NAMALWA (cell line): ENCODE measurements at places on chromosomes 6 and 20.
A peak's percentile ranks its signal among the peaks of the same experiment; 100 is the strongest.

DNA sequence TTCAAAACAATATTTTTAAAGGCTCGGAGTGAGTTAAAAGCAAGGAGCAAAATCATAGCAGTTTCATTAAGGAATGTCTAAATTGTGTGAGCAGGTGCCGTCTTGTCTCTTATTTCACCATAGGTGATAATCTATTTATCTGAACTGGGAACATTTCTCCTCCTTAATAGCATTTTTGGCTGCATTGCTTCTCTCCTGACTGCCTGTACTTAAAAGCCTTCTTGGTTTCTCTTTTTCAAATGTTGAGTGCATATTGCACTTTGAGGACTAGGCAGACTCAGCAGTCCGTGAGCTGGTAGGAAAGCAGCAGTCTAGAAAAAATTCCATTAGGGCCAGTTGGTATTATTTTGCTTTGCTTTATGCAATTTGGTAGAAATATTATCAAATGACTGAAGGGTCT is 645.9 kb downstream of the GRIK2 start:
- no peak for DNase-seq

- no peak for DNase-seq
Observed at GRCh38 chr6:56730663-56731529, 88.2 kb upstream of the DST start.

GRCh38 chr6:149904661-149905370 is 6.9 kb upstream of the RAET1E start:
- DNase-seq: no peak

DNA sequence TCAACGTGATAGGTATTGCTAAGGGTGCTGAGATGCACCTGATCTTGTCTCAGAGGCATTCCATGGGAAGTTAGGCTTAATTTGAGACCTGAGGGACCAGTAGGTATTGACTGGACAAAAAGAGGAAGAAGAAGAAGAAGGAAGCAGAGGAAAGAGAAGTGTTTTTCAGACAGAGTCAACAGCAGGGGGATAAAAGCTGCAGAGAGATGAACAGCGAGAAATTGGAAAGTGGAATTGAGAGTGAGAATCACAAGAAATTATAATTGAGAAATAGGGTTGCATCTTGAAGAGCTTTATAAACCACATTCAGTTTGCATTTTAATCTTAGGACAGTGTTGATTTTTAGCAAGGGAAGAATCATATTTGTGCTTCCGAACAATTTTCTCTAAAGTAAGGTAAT is 254.0 kb downstream of the CD83 start:
- DNase-seq: peak; percentile 19

- DNase-seq: no peak
Observed at GRCh38 chr6:55776113-55776512, 99.3 kb downstream of the BMP5 start.

GRCh38 chr20:50737352-50737751 is 6.0 kb downstream of the PARD6B start:
- DNase-seq: no peak

GRCh38 chr6:14036911-14037310 is 80.7 kb upstream of the CD83 start:
- no peak for DNase-seq

- no peak for DNase-seq
Observed at GRCh38 chr6:151043944-151044343, 178.4 kb downstream of the MTHFD1L start.

DNA sequence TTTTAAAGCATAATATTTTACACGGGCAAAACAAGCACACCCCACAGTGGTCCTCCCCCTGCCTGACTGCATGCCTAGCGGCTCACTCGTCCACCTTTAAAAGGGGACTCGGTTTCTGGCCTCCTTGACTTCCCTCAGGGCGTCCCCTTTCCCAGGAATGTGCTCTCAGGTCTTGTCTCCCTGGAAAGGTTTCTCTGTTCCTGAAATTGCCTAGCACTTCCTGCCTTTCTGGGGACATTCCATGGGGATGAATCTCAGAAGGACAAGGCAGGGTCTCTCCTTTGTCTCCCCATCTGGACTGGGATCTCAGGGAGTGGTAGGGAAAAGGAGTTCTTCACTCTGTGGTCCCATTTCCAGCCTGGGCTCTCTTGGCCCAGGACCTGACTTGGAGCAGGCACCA is 4.9 kb downstream of the TCF15 start:
- DNase-seq: no peak

DNA sequence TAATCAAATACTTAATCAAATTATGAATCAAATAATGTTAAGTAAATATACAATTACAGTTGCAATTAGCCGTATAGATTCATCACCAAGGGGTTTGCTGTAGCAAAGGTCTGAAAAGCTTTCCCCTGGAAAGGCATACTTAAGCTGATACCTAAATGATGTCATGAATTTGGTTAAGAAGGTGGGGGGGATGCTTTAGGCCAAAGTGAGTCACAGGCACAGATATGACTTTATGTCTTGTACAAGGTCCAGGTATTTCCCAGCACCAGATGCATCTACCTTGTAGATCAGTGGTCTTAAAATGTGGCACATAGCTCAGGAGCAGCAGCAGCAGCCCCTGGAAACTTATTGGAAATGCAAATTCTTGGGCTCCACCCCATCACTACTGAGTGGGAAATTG is 557.3 kb upstream of the CDH4 start:
- DNase-seq: no peak

GRCh38 chr6:41964201-41964887 is 22.7 kb upstream of the CCND3 start:
- peak; percentile 26 for DNase-seq

DNA sequence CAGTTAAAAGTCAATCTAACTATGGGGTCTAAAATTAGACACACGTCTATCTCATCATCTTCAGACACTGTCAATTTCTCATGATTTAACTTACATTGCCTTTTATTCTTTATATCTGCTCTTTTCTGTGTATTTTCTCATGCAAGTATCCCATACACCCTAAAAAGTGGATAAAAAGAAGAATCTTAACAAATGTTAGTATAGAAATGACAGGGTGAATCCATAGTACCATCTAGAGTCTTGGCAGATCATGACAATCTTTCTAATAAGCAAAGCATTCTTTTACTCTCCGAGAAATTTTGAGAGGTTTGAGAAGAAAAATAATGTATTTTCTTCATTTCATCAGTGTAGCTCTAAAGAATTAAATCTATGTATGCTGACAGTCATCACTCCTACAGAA is 382.7 kb downstream of the C6orf118 start:
- DNase-seq: no peak

GRCh38 chr20:4740774-4741431 is 19.2 kb downstream of the PRND start:
- peak; percentile 72 for DNase-seq

- no peak for DNase-seq
Observed at GRCh38 chr6:74284284-74284683, 588.3 kb downstream of the CD109 start.

DNA sequence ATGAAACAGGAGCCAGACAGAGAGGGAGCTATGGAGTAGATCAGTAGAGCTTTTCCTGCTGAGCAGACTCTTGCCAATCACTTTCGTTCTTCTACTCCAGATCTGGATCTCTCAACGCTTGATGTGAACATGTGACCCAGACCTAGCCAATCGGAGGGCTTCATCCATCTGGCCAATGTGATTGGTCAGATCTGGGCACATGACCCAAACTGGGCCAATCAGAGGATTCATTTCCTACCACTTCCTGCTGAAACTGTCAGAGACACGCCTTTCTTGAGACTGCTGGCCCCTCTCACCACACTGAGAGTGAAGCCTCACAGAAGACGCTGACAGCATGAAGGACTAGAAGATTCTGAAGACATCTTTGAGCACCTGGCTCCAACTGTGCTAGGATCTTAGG is 44.2 kb upstream of the ZMYND8 start:
- peak; percentile 98 for DNase-seq

- no peak for DNase-seq
Observed at GRCh38 chr6:167148021-167148420, 9.8 kb downstream of the GPR31 start.

- no peak for DNase-seq
Observed at GRCh38 chr20:63686492-63687321, 9.7 kb upstream of the TNFRSF6B start.

DNA sequence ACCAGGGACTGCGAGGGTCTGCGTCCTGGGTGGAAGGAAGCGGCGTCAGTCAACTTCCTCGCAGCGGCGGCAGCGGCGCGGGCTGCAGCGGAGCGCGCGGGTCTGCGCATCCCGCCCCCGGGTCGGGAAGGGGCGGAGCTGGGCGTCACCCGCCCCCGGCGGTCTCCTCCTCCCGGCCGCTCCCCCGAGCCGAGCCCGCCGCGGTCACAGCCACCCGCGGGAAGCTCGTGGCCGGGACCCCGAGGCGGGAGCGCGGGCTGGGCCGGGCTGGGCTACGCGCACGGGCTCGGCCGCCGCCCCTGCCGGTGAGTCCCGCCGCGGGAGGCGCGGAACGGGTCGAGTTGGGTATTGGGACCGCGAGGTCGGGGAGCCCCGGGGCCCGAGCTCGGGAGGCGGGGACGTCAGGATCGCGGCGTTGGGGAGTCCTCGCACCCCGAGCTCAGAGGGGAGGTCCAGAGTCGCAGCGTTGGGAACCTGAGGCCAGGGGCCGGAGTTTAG is at the start of gene PAQR8:
Gene PAQR8 (plus strand): TSS at position 207 of the 498 bp plus-strand sequence. CDS start 41,063 bp downstream, outside the sequence.
- peak; percentile 76 for DNase-seq

DNA sequence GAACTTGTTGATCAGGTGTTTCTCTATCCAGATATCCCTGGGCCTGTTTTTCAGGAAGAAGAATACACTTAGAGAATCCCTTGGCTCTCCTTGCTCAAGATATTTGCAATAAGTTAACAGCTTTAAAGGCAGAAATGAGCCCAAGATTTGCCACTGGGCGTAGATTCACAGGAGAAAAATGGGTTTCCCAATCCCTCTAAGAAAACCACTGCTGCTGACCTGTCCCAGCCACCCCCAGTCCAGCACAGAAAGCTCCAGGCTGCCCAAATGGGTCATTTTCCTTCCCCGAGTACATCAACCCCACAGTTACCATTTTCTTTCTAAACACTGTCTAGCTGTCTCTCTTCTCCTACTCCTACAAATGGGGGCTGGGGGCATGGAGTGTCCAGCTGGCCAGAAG is 67.3 kb downstream of the ANKRD60 start:
- DNase-seq: no peak

- no peak for DNase-seq
Observed at GRCh38 chr6:24721461-24722215, 2.7 kb upstream of the C6orf62 start.

DNA sequence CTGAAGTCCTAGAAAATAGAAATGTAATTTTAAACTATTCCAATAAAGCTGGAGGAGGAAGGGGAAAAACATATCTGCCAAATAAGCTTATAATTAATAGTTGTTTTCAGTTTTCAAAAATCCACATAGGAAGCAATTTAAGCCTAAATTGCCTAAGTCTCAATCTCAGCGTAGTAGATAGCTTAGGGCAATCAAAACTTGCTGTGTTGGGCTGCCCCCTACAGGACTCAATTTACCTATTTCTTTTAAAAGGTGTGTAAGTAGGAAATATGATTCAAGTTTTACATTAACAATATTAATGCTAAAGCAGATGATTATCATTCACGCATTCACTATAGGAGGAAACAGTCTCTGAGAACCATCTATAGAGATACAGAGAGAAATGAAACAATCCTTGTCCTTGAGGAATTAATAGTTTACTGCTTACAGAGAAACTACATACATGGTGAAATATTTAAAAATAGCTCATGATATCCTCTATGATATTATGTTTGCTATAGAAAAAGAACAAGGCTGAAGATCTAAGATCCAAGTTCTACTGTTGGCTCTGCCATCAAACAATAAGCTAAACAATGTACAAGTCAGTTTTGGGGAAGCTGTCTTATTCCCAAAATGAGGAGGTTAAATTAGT is 102.1 kb downstream of the ATG5 start:
- DNase-seq: peak; percentile 83

DNA sequence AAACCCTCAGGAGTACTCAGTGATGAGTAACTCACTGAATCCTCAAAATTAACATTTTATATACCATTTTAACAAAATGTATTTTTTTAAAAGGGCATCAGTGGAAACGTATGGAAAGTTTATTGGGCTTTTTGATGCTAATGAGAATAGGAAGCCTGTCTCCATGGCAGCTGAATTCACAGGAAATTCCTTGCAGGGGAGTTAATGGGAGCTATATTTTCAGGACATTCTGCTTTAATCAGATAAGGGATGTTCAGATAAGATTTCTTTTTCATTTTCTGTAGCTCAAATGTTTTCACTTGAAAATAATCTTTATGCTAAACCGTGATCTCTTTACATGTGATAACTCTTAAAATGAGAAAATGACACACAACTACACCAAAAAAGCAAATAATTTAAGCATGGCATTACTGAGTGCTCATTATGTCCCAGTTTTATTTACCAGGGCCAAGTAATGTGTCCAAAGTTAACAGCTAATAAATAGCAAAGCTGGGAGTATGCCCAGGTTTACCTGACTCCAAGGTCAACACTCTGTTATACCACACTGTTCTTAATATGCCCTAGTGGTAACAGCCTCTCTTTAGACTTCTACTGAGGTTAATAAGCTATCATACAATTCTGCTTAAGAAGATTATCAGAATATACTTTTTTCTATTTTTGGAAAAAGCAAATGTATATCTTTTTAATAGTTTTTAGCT is 348.1 kb downstream of the GRIK2 start:
- DNase-seq: no peak

GRCh38 chr6:167774881-167775280 is 51.8 kb upstream of the AFDN start:
- DNase-seq: no peak

DNA sequence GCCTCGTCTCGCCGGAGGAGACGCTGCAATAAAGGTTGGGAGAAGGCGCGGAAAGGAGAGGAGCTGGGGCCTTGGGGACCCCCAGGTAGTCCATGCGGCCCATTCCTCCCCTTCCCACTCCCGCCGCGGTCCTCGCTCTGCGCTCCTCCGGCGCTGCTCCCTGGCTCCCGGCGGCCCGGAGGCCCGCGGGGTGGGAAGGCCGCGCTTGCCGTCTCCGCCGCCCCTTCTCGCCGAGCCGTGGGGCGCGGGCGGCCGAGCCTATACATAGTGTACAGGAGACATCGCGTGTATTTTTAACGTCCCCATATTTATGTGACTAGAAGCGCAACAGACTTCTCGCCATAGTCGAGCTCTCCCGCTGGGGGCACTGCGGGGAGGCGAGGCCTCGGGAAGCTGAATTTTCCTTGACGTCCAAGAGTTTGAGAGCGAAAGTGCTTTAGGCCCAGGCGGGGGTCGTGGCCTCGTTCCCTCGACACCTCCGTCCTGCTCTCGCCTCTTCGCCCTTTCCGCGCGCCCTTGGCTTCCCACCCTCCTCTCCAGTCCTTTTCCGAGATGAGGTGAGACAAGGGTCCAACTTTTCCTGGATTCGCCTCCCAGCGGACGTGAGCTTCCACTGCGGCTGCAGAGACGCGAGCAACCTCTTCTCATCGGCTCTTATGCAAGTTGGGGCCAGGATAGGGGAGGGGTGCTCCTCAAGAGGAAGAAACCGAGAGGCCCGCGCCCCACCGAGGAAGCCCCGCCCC is 29.0 kb downstream of the SLC12A5 start:
- no peak for DNase-seq

DNA sequence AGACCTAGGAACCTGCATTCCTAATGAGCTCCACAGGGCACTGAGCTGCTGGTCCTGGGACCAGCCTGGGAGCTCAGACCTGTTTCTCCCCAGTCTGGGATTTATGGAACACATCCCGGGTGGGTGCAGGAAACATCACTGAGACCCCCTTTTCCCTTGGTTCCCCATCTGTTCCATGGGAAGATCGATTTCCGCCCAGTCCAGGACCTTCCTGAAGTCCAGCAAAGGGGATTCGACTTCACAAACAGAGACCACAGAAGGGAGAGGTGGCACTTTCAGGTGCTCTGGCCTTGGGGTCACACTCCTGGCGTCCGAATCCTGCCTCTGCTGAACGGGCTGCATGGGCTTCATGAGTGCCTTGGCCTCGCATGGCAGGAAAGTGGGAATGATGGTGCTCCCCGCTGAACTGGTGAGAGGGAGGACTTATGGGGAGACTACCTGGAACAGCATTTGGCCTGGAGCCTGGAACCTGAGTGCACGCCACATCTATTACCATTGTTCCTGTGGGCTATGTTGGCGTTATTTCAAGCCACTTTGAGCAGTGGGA is 296.3 kb downstream of the TAF4 start:
- no peak for DNase-seq
